ENCODE measurements at places on chromosomes 13 and 19.

GRCh38 chr13:35984776-35985453 is 146.3 kb downstream of the DCLK1 start:
- no peak for DNase-seq

GRCh38 chr19:30469774-30470173 is 97.6 kb downstream of the ZNF536 start:
- DNase-seq, result no peak

- DNase-seq, result peak; percentile 67
Observed at GRCh38 chr19:45752639-45753038, 16.4 kb downstream of the SIX5 start.

DNA sequence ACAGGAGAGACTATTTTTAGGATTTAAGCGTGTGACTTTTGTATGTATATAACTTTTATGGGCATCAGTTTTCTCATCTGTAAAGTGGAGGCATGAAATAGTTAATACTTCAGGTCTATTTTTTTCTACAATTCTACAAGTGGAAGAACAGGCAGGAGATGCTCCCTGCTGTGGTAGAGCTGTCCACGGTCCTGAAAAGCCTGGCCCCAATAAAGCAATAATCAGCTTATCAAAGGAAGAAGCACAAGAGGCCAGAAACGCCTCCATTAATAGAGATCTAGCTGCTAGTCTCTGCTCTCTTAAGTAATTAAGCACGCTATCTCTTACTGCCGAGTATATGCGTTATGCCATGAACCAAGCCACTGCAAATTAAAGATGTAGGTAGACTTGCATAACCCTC is 28.0 kb upstream of the WASF3 start:
- DNase-seq, result no peak

- DNase-seq, result no peak
Observed at GRCh38 chr13:94323764-94324758, 155.4 kb downstream of the DCT start.

DNA sequence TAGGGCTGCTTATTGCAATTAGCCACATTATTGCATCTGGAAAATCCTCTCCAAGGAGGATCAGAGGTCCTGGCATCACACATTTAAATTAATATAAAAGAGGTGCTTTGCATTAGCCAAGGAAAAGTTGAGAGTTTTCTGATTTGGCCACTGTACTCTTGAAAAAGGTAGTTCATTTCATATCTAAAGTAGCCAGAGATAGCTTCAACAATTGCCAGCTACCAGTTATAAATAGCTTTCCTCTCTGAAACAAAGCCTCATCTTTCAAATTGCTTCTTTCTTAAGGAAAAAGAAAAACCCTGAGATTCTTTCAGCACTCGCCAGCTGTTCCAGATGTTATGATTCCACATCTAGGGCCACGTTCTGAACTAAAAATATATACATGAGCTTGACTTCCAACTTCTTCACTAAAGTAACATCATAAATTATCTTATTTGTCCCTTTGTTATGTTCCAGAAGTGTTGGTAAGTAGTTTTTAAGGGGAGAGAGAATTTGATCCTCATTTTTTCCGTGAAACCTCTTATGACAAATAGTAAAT is 69.6 kb downstream of the ERCC5 start:
- DNase-seq, result no peak

DNA sequence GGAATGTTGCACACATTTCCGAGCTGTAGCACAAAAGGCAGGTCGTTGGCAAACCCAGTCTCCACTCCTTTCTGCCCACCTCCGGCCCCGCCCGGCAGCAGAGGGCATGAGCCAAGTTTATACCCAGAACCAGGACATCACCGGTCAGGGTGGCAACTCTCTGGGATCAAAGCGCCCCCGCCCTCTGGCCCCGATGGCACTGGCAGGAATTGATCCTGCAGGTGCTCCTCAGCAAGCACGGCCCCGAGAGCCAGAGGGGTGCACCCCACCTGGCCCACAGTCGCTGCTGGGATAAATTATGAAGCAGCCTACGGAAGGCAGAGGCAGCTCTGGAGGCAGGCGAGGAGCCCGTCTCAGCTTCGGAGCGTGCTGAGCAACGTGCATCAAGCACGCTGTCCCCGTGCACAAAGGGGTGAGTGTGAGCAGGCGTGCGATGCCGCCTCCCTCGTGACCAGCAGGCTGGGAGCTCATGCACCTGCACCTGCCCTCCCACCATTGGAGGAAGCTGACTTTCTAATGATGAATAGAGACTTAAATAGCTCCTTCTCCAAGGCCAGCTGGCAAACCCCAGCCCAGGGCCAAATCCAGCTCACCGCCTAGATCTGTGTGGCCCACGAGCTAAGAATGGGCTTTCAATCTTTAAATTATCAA is 25.7 kb downstream of the SHC2 start:
- no peak for DNase-seq

- DNase-seq, result no peak
Observed at GRCh38 chr13:49214917-49215376, 5.2 kb upstream of the MLNR start.

- DNase-seq, result no peak
Observed at GRCh38 chr13:98267080-98267912, 90.2 kb upstream of the RNF113B start.

DNA sequence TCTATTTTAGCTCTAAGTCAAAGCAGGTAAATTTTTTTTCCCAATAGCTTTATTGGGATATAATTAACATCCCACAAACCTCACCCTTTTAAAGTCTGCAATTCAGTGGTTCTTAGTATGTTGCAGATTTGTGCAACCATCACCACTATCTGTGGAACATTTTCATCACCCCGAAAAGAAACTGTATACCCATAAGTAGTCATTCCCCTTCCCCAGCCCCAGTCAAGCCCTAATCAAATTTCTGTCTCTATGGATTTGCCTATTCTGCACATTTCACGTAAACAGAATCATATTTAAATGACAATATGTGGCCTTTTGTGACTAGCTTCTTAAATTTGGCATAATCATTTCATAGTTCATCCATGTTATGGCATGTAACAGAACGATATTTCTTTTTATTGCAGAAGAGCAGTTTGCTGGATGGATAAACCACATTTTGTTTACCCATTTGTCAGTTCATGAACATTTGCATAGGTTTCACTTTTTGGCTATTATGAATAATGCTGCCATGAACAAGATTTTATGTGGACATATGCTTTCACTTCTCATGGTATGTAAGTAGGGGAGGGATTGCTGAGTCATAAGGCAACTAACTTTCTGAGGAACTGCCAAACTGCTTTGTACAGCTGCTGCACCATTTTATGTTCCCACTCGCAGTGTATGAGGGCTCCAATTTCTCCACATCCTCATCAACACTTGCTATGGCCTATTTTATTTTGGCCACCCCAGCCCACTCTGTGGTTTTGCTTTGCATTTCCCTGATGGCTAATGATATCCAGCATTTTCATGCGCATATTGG is 10.9 kb downstream of the SLC46A3 start:
- DNase-seq, result no peak

DNA sequence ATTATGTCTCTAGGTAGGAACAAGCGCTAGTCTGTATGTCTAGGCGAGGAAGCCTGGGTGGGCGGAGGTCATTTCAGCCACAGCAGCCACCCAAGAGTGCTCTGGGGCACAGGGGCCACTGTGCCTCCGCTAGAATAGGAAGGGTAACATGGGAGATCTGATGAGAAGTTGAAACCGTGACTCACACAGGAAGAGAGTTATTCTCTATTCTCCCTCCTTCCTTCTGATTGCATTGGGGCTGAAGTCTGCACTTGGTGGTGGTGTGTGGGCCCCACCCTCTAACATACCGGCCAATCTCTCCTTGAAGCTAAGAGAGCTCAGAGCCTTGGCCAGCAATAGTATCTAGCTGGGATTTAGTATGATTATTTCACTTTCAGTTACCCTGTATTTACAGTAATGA is 20.3 kb upstream of the GGACT start:
- DNase-seq, result no peak

DNA sequence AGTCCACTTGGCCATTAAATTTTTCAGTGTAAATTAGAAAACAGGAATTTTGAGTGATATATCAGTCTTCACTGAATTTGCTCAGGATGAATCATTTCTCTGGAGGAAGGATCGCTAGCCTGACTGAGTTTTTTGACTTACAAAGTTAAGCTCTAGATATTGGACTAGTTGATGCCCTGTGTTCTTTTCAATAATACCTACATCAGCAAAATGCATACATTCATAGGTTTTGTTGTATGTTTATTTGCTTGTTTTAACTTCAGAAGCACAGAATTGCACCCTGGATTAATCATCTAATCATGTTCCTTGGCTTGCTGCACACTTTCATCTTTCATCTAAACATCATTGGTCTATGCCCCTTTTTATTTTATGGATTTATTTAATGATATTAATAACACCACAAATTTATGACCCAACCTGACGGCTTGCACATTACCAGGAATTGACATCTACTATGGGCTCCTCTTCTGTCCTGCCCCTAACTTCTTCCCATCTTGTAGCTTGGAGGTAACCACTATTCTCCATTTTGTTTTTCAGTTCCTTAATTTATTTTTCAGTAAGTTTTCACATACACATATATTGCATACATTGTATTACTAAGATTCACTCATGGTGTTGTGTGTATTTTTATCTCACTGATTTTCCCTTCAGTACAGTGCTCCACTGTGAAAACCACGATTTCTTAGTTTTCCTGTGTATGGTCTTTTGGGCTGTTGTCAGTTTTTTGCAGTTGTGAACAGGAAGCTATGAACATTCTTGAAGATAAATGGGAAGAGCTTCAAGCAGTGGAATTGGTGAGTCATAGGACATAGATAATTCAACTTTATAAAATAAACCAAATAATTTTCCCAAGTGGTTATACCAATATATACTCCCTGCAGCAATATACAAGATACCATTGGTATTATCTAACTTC is 23.3 kb downstream of the COMMD6 start:
- DNase-seq, result no peak

- DNase-seq, result no peak
Observed at GRCh38 chr19:4578552-4579248, 19.2 kb upstream of the SEMA6B start.

GRCh38 chr13:46515803-46516202 is 37.2 kb upstream of the LRCH1 start:
- no peak for DNase-seq

GRCh38 chr13:42239161-42239560 is 32.8 kb upstream of the AKAP11 start:
- DNase-seq, result no peak

GRCh38 chr19:58229255-58229639 is 533 bp downstream of the ZNF544 start:
- DNase-seq, result no peak

DNA sequence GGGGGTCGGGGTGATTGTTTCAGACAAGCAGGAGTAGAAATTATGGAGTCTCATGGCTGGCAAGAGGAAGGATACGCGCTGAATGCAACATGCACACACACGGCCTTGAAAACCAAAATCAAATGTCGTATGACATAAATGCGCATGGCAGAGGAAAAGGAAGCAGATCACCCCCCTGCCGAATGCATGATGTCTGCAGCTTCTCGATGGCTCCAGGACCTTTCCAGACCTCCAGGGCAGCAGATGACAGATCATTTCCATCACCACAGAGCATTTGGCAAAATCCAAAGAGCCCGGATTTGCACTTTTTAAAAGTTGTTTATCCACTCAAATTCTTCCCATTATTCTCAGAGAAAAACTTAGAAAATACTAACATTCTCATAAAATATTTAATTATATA is 211.7 kb downstream of the NHLRC3 start:
- no peak for DNase-seq

GRCh38 chr19:53659292-53659691 is 27.5 kb downstream of the DPRX start:
- no peak for DNase-seq

- DNase-seq, result peak; percentile 84
Observed at GRCh38 chr19:37304190-37304883, 66.6 kb upstream of the ZNF527 start.

DNA sequence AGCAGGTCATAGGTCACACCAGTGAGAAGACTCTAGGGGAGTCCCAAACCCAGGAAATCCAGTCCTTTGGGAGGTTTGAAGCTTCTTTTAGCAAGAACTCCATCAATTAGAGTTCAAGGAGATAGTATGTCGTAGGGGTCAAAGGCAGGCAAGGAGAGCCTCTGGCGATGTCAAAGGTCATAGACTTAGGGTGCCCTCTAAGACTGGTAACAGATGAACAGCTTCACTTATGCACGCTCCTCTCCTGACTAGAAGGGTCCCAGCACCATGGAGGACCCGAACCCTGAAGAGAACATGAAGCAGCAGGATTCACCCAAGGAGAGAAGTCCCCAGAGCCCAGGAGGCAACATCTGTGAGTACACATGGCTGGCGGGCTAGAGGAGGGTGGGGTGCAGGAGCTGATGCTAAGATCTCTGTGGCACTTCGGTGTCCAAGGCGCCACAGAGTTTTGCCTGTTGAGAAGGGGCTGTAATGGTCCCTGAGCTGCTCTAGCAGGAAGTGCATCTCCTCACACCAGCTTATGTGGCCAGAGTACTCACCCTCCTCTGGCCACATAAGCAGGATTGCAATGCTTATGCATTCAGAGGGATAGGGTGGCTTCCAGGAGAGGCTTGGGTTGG is 557 bp downstream of the ZNF576 start:
- no peak for DNase-seq

GRCh38 chr19:50505856-50506611 is 5.0 kb downstream of the JOSD2 start:
- DNase-seq, result peak; percentile 72

- DNase-seq, result no peak
Observed at GRCh38 chr13:109764470-109765291, 21.7 kb downstream of the IRS2 start.

- peak; percentile 22 for DNase-seq
Observed at GRCh38 chr19:27765912-27766725, 1446.8 kb downstream of the UQCRFS1 start.

- DNase-seq, result no peak
Observed at GRCh38 chr13:46495651-46496050, 57.3 kb upstream of the LRCH1 start.

GRCh38 chr19:7645163-7645562 is 8.3 kb downstream of the STXBP2 start:
- no peak for DNase-seq

DNA sequence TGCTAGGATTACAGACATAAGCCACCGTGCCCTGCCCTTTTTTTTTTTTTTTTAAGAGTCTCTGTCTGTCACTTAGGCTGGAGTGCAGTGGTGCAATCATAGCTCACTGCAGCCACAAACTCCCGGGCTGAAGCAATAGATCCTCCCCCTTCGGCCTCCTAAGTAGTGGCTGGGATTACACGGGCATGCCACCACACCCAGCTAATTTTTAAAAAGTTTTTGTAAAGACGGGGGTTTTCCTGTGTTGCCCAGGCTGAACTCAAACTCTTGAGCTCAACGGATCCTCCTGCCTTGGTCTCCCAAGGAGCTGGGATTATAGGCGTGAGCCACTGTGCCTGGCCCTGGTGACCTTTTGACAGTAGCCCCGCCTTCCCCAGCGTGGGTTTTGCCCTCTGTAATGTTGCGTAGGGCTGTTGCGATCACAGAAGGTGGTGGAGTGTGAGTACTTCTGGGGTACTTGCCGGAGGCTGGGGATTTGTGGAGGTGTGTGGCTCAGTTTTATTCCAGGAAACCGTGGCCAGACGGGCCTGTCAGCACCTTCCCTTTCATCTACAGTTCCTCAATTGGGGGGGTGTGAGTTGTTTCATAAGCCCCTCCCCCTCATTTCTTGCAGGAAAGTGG is 11.6 kb upstream of the RETN start:
- no peak for DNase-seq

Data from posterior vena cava (tissue), 2 donors.